Left renal pelvis (tissue), 4 donors: ENCODE measurements at places on chromosomes 7 and 10.

GRCh38 chr7:110881721-110882120 is 209.2 kb upstream of the LRRN3 start:
- no peak for DNase-seq

- DNase-seq, result no peak
Observed at GRCh38 chr10:60200012-60200681, 189.5 kb downstream of the ANK3 start.

DNA sequence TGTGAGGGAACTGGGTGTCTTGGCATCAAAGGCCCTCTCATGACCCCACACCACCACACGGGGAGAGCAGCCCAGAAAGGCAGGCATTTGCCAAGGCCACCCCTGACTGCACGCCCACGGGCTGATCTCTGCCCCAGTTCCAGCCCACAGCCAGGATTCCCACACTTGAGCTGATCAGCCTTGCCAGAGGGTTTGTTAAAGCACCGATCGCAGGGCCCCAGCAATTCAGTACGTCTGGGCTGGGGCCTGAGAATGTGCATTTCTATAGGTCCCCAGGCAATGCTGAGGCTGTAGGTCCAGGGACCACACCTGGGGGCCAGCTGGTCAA is 103.9 kb downstream of the TNS3 start:
- DNase-seq, result no peak

DNA sequence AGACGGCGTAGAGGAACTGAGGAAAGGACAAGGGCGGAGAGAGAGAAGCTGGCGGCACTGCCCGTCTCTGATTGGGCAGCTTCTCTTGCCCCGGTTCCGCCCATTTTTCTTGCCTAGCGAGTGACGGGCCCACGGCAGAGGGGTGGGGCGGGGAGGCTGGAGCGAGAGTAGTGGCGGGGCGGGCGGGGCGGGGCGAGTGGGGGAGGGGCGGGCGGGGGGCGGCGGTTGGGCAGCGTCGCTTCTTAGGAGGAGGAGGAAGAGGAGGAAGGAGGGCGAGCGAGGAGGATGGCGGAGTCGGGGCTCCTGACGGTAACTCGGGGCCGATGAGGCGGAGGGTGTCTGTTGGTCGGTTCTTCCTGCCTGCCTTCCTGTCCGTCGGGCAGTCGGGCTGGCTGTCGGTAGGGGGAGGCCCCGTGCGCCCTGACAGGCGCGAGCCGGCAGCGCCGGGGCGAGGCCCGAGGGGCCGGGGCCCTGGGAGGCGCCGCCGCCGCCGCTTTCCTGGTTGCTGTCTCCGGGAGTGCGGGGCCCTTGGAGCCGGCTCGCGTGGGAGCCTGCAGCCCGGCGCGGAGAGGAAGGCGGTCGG is at the start of gene SHOC2:
SHOC2 (plus strand) TSS at position 256 of the 583 bp plus-strand sequence. CDS start 44,755 bp downstream, outside the sequence.
- no peak for DNase-seq

- no peak for DNase-seq
Observed at GRCh38 chr10:51423121-51423452, 276.3 kb downstream of the CSTF2T start.

- DNase-seq, result no peak
Observed at GRCh38 chr7:158127241-158127640, 460.4 kb downstream of the PTPRN2 start.

- no peak for DNase-seq
Observed at GRCh38 chr7:128352636-128353035, 8.9 kb downstream of the PRRT4 start.

- DNase-seq, result no peak
Observed at GRCh38 chr7:107007892-107008287, 36.6 kb upstream of the PRKAR2B start.

DNA sequence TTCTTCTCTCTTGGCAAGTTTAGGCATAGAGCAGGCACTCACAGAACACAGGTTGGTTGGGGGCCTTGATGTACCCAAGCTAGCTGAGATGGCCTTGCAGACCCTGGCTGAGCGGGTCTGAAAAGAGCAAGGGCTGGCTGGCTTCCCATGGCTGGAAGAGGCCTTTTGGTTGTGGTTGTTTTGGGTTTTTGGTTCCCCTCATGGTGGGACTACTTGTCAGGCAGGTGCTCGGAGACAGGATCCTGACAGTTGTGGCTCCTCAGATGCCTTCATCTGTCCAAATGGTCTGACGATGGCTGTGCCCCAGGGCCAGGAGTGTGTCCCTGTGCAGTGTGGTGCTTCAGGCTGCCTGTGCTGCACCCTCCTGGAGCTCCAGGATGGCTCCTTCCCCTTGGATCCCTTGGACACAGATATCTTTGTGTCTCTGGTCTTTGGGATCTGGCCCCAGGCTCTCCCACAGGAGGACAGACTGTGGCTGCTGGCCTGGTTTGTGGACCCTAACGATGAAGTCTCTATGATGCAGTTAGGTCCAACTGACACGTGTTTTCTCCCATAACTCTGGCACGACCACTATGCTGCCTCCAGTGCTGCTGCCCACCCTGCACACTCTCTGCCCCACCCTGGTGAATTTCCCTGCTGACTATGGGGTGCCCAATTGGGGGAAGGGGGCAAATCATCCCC is 321.5 kb upstream of the ZNF32 start:
- no peak for DNase-seq

- no peak for DNase-seq
Observed at GRCh38 chr7:93327006-93327633, 95.0 kb downstream of the VPS50 start.

- no peak for DNase-seq
Observed at GRCh38 chr10:97975598-97975997, 54.8 kb downstream of the CRTAC1 start.

DNA sequence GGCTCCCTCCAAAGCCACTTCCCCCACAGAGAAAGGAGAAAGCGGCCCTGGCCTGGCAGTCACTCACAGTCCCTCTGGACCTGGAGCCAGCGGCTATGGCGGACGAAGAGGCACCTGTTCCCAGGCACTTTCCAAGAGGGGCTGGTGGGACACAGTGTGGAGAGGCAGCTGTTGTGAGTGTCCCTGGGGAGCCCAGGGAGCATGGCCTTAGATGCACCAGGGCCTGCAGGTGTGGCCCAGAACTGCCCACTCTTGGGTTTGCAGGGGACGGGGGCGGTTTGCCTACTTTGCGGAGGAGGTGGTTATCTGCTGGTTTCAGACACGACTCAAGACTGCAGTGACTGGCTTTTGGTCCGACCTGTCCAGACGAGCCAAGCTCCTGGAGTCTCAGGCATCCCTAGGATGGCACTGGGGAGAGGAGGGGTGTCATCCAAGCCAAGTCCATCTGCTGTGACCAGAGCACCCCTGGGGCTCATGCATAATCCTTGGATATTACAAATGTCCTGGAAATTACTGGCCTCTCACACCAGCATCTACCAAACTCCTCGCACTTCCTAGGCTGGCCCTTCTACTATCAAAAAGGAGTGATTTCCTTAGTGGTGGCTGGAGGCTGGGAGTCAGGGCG is 18.4 kb downstream of the CTBP2 start:
- DNase-seq, result no peak

DNA sequence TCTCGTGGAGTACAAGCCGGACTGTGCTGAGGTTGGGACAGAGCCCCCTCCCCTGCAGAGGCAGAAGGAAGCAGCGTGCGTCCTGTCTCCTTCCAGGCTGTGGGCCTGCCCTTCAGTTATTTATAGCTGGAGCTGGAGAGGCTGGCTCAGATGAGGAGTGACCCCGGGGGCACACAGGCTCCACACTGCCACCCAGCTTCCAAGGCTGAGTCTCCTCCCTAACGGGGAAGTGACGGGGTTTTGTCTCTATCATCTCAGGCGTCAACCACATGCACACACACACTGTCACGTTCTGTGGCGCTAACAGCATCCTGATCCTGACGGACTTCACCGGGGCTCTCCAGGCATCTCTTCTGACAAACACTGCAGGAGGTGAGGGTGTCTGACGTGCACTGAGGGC is 25.4 kb downstream of the AMZ1 start:
- no peak for DNase-seq

GRCh38 chr10:44462338-44462914 is 77.5 kb upstream of the CXCL12 start:
- no peak for DNase-seq

- no peak for DNase-seq
Observed at GRCh38 chr7:132720835-132721234, 144.6 kb upstream of the PLXNA4 start.

- no peak for DNase-seq
Observed at GRCh38 chr7:51732116-51732515, 415.5 kb upstream of the COBL start.

- no peak for DNase-seq
Observed at GRCh38 chr7:134730411-134730829, 49.0 kb upstream of the CALD1 start.

GRCh38 chr10:119203006-119203405 is 4.4 kb upstream of the GRK5 start:
- DNase-seq, result no peak

DNA sequence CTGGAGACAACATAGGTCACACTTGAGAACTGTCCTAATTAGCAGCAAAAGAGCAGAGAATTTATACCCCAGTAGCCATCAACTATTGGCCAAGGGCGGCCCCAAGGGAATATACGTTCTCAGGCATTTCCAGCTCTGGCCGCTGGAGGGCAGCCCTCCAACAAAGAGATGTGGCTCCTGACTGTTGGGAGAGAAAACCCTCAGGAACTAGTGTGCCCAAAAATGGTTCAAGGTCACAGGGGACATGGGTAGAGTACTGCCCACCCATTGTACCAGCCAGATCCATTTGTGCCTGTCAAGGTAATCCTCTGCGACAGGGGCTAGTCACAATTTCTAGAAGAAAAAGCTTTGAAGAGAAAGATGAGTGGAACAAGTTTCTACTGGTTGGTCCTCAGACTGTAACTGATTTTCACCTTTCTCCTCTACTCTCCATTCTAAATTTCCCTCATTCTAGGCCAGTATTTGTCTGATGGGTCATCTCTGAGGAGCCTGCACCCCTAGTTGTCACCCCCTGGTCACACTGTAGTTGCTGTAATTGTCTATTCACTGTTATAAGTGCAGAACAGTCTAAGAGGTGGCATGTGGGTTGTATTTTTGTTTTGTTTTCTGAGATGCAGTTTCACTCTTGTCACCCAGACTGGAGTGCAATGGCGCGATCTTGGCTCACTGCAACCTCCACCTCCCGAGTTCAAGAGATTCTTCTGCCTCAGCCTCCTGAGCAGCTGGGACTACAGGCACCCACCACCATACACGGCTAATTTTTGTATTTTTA is 14.7 kb upstream of the C7orf33 start:
- DNase-seq, result peak; percentile 14
